Kidney tubule cell (primary cell): ENCODE measurements at places on chromosomes 11 and 22.

DNA sequence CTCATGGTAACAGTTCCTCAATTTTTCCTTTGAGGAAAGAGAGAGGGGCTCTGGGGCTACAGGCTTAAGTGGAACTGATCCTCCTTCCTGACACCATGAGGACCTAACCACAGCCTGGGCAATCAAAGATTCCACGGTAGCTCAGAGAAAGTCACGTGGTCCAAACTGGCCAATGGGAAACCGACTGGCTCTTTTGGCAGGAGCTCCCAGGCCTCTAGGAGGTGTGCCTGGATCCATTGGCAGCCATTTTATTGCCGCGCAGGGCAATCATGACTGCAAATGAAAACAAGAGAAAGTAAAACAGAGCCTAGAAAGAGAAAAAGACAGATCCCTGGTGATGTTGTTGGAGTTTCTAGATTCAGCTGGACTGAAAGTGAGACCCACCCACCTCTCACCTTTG lies 27.3 kb upstream of the ASPHD2 start:
- no peak for DNase-seq

DNA sequence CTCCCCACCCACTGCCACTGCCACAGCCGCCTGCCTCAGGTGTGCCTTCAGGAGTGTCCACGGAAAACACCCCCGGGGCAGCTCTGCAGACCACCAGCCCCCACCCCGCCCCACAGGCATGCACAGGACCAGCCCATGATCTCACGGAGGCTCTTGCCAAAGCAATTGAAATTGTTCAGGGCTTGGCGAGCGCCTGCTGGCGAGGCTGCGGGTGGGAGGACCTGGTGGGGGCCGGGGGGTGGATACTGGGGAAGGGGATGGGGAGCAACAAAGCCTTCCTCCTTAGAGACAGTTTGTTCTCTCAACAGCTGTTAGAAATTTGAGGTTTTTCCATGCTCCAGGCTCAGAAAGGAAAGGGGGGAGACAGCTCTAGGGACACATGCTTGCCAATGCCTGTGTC lies 274.7 kb downstream of the MN1 start:
- DNase-seq = no peak

DNA sequence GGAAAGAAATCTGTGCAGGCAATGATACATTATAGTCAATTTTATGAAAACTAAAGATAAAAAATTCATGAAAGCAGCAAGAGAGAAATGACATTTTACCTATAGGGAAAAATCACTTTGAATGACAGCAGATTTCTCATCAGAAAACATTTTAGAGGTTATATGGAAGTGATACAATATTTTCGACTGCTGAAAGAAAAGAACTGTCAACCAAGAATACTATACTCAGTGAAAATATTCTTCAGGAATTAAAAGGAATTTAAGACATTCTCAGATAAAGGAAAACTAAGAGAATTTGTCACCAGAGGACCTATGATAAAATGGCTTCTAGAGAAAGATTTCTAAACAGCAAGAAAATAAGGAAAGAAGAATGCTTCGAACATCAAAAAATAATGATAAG lies 820.8 kb downstream of the DLG2 start:
- no peak for DNase-seq

DNA sequence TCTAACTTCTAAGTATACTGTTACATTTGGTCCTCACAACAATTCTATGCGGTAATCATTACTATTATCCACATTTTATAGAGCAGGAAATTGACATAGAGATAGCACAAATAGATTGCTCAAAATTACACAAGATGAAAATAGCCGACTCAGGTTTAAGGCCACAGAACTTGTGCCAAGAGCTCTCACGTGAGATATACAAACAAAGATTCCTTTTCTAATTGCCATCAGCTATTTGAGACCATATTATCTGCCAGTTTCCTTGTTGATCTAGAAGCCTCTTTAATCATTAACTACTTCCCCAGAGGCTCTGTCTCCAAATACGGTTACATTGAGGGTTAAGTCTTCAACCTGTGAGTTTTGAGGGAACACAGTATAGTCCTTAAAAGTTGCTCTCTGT lies 61.0 kb upstream of the GLYATL1B start:
- peak; percentile 20 for DNase-seq

DNA sequence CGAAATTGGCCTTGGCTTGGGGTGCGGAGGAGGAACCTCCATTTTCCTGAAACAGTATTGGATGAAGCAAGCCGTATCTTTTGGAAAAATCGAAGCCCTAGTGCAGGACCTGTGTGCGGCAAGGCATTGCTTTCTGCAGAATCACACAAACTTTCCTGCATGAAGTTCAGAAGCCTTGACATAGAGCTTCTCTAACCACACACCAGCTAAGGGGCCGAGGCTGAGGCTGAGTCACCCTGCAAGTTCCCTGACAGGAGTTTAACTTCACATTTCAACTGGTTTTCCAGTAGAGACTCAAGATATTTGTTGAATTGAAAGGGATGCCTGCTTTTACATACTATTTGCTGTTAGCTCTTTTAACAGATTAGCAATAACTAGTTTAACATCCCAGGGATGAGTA lies 67.8 kb downstream of the TCF20 start:
- DNase-seq = peak; percentile 57

GRCh38 chr11:44530413-44531115 lies 34.9 kb upstream of the CD82 start:
- no peak for DNase-seq

DNA sequence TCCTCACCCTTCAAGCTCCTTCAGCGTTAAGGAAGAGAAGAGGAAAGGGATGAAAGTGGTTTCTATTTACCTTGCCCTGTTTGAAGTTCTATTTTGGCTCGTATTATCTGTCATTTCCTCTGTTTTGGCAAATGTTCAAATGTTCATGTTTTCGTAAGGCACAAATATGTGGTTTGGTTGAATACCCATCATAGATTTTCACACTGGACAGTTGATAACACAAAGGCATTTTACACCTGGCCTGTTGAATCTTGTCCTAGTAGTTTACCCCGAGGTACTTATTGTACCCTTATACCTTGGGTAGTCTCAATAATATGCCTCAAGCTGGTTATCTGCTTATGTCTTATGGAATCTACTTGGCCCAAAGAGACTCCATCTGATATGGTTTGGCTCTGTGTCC lies 706.9 kb downstream of the METTL15 start:
- DNase-seq = no peak

DNA sequence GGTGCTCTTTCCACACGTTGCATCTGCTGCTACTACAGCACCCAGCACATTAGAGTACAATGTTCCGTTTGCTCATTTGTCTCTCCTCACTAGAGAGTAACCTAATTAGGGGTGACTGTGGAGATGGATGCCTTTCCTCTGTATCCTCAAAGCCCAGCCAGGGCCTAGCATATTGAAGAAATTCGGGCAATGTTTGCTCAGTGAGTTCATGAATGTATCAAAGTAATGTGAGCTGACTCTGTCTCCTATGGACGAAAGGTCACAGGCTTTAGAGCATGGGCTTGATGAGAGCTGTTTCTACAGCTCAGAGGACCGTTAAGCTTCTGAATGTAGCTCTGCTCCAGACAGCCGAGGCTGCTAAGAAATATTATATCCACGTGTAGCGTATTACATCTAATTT lies 67.5 kb downstream of the C11orf58 start:
- DNase-seq = no peak

DNA sequence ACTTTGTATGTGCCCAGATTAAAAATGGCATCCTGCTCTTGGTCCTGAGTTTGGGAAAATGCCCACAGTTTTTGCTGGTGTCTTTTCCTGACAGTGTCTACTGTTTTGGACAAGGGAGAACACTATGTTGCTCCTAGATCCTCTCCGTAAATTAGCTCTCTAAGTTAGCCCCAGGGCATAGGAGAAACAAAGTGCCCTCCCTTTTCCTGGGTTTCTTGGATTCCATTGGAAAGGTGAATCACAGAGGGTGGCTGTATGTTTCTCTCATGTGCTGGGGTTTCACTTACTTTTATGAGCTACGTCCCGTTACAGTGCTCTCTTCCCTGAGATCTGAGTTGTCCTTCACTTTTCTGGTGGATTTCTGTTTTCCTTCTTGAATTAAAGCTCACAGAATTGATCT lies 782.8 kb downstream of the CNTN5 start:
- no peak for DNase-seq

DNA sequence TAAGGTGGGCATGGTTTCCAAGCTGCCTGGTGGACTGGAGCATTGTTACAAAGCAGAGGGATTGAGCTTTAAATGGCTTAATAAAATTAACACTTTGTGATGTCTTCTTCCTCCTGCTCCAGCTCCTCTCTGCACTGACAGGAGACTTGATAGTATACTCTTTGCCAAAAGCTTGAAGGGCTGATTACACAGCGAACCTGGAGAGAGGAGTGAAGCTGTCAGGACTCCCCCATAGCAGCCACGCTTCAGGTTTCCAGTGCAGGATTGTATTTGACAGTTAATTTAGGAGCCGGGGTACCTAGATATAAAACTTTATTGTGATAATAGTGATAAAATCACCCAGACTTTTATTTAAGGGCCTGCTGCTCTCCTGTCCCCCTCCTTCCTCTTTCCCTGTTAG lies 50.0 kb downstream of the TRIM44 start:
- DNase-seq = no peak

DNA sequence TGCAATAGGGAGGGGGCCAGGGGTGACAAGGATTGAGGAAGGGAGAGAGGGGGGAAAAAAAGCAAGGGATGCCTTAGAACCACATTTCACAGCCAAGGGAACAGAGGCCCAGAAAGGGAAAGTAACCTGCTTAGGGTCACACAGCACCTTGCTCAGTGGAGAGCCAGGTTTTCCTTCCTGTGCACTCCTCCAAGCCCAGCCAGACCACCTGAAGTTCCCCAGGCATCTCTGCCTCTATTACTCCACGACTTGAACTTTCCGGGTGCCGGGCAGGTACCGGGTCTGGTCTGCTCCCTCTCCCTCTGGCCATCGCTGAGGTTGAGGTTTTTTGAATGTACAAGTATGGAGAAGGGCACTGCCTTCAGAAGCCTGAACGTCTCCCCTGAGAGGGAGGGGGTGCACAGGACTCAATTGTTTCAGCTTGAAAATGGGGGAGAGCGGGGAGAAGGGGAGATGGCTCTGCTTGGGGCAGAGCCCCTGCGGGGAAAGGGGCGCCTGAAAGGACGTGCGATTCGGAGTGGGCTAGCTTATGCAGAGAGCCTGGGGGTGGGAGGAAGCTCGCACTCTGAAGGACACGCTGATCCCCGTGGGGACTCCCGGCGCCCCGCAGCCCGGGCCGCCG lies 516 bp upstream of the SERPINH1 start:
- DNase-seq = no peak

DNA sequence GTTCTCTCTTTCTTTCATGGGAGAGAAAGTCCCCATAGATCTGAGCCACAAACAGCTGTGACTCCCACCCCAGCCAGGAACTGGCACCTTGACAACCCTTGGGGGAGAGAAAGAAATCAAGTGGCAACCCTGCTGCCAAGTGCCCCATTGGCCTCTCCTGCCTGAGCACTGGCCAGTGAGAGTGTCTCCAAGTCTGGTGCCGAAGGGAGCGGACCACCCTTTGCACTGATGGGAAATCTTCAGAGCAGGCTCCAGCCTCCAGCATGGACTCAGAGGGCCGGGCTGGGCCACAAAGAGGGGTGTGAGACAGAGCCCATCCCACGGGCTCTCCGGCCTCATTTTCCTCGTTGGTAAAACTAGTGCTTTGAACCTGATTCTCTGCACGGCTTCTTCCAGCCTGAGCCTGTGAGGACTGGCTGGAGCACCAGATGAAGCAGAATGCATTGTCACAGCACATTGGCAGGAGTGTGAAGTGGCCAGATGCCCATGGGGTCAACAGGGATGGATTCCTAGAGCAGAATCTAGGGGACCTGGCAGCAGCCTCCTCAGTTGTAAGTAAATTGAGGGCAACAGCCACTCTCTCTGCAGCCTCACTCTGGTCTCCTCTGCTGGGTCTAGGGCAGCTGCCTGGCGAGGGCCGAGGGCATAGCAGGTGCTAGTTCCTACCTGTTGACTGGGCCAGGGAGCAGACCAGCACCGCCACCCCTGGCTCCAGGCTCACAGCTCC lies 81.4 kb downstream of the TRIM29 start:
- DNase-seq = no peak
